ENCODE measurements at places on chromosomes 12 and 14. TPM values are rescaled to one million over a fixed set of nuclear protein-coding genes. Genes with fewer than 3 reads are reported as not detected.

Gene TPH2
- not detected for total RNA-seq

Gene POLR3B
- 9.6 TPM for total RNA-seq

DNA sequence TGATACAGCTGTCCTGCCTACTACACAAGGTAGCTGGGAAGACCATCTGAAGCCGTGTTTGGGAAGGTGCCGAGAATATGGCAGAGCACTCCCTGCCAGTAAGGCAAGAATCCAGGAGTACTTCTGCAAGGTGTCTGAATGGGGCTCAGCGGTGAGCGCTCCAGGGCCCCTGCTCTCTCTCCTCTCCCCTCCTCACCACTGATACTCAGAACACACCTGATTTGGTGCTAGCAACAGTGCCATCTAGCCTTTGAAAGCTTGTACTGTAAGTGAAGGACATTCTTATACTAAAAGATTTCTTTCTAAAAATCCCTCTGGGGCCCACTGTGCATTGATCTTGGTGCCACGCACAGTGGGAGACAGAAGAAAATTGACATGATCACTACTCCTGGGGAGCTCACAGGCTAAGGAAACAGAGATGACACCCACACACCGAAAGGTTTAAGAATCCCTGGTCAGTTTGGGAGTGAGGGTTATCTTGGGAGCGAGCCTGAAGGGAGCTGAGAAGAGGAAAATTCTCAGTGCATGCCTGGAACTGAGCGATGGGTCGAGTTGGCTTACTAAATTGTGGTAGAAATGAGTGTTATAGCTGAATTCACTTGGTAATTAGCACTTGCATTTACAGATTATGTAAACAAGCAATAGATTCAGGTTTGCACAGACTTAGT lies 216.9 kb downstream of the NTF3 start:
- peak; percentile 77 for DNase-seq

GRCh38 chr12:44627387-44628166 lies 248.5 kb downstream of the NELL2 start:
- DNase-seq: peak; percentile 8

DNA sequence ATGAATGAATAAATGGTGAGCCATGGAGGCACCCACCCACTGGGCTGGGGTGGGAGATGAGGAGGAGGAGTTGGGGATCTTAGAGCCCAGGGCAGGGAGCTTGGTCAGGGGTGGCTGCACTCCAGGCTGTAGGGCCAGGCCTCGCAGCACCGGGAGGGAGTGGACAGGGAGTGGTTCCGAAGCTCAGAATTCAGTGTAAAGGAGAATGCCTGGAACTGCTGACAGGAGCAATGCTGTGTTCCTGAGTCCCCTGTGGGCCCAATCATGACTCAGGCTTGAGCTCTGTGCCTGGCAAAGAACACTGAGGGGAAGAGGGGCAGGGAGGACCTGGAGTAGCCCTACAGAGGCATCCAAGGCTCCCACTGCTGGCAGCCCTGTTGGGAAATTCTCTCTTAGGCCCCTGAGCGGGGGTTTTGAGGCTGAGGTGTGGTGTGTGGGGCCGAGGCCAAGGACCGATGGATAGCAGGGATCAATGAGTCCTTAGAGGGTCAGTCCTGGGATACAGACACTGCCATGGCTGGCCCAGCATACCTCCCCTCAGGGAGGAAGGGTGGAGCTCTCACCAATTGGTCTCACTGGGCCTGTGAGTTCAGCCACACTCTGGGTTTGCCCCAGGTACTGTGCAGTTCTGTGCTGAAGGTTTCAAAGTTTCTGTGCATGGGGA lies 9.5 kb upstream of the RABGGTA start:
- no peak for DNase-seq

Gene ST8SIA1
- total RNA-seq: 1.5 TPM

DNA sequence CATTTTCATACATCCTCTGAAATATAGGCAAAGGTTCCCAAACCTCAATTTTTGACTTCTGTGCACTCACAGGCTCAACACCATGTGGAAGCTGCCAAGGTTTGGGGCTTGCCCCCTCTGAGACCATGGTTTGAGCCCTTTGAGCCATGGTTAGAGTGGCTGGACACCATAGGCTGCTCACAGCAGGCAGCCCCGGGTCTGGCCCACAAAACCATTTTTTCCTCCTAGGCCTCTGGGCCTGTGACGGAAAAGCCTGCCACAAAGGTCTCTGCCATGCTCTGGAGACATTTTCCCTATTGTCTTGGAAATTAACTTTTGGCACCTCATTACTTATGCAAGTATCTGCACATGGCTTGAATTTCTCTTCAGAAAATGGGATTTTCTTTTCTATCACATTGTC lies 1113.2 kb upstream of the ATXN7L3B start:
- no peak for DNase-seq

GRCh38 chr14:68627868-68628604 lies 164.8 kb downstream of the ZFP36L1 start:
- peak; percentile 88 for DNase-seq

GRCh38 chr14:100237735-100238418 lies 1.1 kb upstream of the YY1 start:
- peak; percentile 73 for DNase-seq

DNA sequence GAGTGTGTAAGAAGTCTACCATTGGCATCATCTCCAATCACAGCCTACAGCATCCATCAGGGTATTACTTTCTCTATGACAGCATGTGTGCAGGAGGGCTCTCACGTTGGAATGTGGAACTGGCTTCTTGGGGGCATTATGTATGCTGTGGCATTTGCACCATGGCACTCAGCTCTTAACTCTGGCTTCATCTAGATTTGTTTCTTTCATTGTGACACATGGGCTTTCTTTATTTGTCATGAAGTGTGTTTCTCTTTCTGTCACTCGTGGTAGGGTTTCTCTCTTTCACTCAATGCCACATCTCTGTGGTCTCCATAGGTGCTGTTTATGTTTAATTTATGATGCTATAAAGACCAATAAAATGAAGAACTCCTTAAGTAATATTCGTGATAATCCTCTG lies 191.2 kb upstream of the GARIN2 start:
- DNase-seq: no peak

GRCh38 chr14:65070471-65070976 lies 31.8 kb downstream of the MAX start:
- peak; percentile 34 for DNase-seq

- DNase-seq: no peak
These were observed 14.8 kb downstream of the ITPR2 start for GRCh38 chr12:26818201-26818600.

- no peak for DNase-seq
These were observed 16.2 kb upstream of the IGF1 start for GRCh38 chr12:102496591-102496990.

Gene TSPAN11
- 9.6 TPM for total RNA-seq

GRCh38 chr14:76926521-76927251 lies 100.5 kb downstream of the LRRC74A start:
- peak; percentile 63 for DNase-seq

GRCh38 chr14:38391334-38391733 lies 135.4 kb upstream of the CLEC14A start:
- no peak for DNase-seq

GRCh38 chr14:34713122-34713680 lies 1.2 kb downstream of the CFL2 start:
- no peak for DNase-seq

DNA sequence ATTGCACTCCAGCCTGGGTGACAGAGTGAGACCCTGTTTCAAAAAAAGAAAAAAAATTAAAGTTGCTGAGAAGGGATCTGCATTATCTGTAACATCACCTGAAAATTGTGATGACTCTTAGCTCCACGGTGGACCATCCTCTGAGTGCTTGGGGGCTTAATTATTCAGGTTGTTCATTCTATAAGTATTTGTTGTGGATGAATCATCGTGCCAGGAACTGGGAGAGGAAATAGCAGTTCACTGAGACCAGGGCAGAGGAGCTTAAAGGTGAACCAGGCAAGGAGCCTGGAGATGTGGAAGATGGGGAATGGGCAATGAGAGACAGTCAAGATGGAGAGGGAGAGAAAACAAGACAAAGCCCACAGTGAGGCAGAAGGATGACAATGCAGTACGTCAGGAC lies 25.5 kb upstream of the GSC start:
- DNase-seq: no peak

- peak; percentile 86 for DNase-seq
These were observed 198.3 kb upstream of the CPNE8 start for GRCh38 chr12:39103552-39104165.

Gene SDSL
- 10.3 TPM for total RNA-seq

GRCh38 chr12:16238661-16239060 lies 38.8 kb downstream of the SLC15A5 start:
- no peak for DNase-seq

- DNase-seq: no peak
These were observed 24.1 kb downstream of the DMAC2L start for GRCh38 chr14:50335989-50336824.

- DNase-seq: no peak
These were observed 30.4 kb downstream of the PAPOLA start for GRCh38 chr14:96532632-96533031.

DNA sequence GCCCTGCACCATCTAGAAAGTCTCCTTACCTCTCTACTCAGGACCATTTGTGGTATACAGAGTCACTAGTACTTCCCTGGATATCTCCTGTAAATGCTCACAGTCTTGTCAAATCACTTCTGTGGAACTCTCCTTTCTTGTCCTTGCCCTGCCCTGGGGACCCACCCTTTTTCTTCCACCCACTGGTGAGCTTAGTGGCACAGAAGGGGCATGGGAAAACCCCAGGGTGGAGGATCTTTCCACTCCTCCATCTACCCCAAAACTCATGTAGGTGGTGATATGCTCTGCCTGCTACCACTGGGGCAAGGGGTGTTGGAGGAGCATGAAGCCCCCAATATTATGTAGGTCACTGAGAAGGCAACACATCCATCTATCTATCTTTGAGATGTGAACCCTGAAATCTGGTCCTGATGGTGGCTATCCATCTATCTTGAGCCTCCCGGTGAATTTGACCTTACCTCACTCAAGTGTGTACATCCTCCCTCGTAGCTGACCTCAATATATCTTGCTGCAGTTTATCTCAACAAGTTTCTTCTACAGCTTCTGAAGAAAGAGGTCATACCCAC lies 943 bp downstream of the TESPA1 start:
- no peak for DNase-seq

- no peak for DNase-seq
These were observed 606.1 kb downstream of the SLC16A7 start for GRCh38 chr12:60201891-60202290.

DNA sequence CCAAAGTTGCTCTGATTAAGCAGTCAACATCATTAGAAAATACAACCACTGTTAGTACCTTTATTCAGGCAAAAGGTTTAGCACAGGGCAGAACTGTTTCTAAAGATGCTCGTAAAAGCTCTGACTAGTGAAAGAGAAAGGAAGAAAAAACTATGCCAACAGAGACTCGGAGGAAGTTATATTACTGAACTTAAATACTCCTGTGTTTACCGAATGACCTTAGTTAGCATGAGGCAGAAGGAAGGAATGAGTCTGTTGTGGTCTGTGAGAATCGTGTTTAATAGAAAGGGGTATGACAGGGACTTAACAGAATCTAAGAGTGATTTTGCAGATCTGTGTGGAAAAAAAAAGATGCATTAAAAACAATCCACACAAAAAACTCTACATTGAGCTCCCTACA lies 84.1 kb upstream of the OVCH1 start:
- no peak for DNase-seq

DNA sequence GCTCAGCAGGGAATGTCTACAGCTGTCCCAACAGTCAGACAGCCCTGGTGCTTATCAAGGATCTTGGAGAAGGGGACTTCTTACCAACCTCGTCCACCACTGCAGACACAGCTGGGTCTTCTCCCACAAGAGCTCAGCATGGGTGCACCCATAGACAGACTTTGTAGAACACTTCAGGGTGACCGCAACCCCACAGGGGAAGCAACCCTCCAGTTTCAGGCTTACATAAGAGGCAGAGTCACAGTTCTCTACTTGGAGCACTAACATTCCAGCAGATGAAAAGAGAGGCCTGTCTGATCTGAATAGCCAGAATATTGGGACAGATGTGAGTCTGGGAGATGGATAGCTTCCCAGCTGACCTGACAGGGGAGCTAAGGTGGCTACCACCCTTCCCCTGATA lies 3.5 kb upstream of the CLEC1A start:
- DNase-seq: no peak

Gene LUM
- 2,030 TPM for total RNA-seq

Gene SLC25A3
- 780 TPM for total RNA-seq

Gene FLRT2
- 48.0 TPM for total RNA-seq

DNA sequence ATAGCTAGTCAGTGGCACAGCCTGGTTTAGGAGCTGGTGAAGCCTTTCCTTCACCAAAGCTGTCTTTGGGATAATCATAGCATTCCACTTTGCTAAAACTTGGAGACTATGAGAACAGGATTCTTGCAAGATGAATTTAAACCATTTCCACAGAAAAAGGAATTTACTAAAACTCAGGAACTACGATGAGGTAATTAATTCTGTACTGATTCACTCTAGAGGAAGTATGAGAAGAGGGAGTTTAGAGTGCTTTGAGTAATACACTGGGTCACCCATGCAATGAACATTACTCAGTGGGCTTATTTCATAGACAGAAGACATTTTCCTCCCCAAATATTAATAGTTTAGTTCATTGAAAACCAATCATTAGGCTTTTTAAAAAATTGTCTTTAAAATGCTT lies 73.0 kb downstream of the RMST start:
- DNase-seq: no peak

Gene HOXC10
- 0.60 TPM for total RNA-seq

DNA sequence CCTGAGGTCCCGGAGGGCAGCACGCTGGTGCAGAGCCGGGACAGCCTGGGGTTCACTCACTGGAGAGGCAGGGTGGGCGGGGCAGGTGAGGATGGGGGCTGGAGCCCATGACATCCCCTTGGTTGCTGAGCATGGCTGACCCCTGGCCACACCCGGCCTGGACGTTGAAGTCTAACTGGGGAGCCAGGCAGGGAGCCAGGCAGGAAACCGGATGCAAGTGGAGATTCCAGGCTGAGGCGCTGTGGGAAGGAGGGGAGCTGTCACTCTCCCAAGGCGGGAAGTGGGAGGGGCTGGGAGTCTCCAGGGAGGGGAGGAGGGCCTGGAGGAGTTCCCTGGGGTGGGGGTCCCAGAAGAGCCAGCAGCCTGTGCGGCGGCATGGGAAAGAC lies 7.7 kb upstream of the INF2 start:
- peak; percentile 84 for DNase-seq
